ENCODE measurements at places on chromosomes 6 and 20. TPM values are rescaled to one million over a fixed set of nuclear protein-coding genes. Genes with fewer than 3 reads are reported as not detected.
A peak's percentile ranks its signal among the peaks of the same experiment; 100 is the strongest.

DNA sequence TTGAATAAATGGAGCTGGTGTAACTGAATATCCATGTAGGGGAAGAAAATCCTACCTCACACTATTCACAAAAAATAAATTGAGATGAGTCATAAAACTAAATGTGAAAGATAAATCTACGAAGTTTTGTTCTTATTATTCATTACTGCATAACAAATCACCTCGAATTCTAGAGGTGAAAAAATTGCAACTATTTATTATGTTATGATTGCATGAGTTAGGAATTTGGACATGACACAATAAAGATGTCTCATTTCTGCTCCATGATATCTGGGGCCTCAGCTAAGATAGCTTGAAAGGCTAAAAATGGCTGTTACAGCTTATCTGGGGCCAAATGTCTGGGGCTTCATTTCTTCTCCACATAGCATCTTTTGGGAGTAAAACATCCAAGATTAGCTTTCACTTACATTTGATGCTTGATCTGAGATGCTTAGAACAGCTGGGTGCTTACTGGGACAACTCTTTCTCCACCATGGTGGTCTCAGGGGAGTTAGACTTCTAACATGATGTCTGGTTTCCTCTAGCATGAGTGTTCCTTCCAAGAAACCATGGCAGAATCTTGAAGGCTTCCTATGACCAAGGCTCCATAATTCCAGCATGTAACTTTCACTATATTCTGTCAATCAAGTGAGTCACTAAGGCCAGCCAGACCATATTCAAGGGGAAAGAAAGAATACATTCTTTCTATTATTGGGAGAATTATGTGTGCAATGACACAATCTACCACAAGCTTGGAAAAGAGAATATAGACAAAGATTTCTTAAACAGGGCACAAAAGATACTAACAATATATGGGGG lies 30.1 kb downstream of the OR2B6 start:
- no peak for DNase-seq

DNA sequence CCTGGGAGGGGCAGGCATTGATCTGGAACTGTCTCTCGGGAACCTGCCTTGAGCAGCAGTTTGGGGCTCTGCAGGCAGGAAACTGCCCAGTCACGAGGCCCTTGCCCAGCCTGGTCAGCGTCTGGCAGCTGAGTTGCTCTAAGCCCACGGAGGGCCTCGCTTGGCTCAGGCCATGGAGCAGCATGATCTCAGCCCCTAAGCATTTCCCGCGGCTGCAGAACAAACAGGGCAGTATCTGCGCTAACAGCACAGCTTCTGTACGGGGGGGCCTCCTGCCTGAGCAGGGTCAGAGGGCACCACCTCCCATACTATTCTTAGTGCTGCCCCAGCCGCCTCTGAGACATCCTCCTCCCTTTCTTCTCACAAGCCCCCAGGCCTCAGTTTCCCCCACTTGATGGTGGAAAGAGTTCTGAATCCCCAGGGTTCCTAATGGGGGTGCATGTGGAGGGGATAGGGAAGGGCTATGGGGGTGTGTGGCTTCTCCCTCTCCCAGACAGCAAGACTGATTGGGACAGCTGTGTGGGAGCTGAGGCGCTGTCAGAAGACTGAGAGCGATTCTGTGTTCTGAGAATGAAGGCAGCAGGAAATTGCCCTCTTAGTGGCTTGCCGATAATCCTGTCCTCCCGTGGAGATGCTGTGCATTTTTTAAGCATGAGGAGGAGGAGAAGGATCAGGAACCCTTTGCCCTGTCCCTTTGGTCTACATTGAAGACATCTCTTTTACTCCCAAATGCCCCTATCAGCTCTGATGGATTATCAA lies 46.4 kb downstream of the MOCS1 start:
- peak; percentile 73 for DNase-seq

The POU3F2 gene
- polyA plus RNA-seq, result not detected

DNA sequence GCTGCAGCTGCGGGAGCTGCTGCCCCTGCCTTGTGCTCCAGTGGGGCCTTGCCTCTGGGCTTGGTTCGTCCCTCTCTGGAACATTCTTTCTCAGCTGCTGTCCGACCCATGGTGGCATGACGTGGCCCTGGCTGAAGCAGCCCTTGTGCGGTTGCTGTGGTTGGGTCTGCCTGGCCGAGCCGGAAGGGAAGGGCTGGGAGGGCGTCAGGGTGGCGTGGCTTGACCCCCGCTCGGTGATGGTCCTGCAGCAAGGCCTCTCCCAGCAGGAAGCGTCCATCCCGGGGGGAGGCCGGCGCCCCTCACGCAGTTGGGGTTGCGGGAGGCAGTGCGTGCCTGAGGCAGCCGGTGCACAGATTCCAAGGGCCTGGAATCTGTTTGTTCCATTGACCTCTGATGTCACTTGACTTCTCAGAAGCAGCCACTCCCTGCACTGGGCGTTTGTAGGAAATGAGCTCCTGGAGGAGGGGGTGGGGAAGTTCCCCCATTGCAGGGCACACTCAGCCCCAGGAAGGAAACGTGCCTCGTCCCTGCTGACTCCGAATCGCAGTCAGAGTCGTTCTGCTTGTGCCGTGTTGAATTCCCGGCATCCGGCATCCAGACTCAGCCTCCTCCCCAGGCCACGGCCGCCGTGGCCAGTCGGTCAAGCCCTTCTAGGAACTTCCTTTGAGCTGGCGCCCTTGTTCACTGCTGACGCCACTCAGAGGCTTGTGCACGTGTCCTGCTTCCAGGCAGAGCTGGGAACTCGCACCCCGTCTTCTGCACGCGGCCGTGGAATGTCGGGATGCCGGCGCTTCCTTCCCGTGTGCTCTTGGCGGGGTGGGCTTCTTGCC lies 9.7 kb upstream of the TNFRSF6B start:
- DNase-seq, result peak; percentile 74

The TREML1 gene
- polyA plus RNA-seq, result not detected

DNA sequence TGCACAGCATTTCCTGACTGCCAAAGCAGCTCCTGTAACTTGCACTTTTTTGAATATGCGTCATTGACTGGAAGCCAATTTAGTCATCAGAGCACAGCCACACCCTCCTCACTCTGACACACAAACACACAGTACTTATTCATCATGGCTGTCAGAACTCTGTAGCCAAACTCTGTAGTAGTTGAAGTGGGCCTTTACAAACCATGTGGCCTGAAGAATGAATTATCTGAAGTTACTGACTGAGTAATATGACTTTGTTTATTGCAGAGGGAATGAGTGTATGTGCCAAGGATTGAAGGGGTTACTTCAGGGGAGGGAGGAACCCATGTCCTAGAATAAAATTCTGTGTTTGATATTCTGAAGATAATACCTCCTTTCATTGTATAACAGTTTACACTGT lies 102.7 kb downstream of the FIG4 start:
- no peak for DNase-seq

DNA sequence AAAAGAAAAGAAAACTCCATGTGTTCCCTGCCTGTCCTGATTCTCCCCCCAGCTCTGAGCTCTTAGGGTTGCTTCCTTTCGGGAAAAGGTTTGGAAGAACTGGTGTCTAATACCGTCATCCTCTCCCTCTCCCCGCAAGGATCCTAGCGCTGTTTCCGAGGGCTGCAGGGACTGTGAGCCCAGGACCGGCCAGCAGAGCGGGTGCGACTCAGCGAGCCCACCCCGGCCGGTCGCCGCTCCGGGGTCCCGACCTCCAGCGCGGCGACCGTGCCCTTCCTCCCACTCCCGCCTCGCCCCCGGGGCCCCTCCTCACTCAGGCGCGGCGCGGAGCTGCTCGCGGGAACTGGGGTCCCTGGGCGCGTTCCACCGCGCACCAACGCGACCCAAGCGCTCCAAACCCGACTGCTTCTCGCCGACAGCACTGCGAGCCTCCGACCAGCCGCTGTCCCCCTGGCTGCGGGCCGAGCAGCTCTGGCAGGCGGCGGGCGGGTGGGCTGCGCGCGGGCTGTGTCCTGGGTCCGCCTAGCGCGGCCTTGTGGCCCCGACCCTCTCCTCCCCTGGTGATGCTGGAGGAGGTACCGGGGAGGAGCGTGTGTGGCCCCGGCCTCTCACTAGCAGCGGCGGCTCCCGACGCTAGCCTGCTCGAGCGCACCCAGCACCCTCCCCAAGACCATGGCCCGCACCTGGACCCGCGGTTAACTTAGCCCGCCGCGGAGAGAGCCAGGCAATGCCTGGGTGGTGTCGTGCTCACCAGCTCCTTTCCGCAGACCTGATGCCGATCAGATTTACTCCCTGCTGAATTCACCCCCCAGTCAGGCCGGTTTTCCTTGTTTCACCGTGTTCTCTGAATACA lies at the start of gene PLA2G7:
PLA2G7 (minus strand) TSS at position 509 of the 853 bp plus-strand sequence. CDS start 12,484 bp downstream, outside the sequence.
- peak; percentile 82 for DNase-seq

DNA sequence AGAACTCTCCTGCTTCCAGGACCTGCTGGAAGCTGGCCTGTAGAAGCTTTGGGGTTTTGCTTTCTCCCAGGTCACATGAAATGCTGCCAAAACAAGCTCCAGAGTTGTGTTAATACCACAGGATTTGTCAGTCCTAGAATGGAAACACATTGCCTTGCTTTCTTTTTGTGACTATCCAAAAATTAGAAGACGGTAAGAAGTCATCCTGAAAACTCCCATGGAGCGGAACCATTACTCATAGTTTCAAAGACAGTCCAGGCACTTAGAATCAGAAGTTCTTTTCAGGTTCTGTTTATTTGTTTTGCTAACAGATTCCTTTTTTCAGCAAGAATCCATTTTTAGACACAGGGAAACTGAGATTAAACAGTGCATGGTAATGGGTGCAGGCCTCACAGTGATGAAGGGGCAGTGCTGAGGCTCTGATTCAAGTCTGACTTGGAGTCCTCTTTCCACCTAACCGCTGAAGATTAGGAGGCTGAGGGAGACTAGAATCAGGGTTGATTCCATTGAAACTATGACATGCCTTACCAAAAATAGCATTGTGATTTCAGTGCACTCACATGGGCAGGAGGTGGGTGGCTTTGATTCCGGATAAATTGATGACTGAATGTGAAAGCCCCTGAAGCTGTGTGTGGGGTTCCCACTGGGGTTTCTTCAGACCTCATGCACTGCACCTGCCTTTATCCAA lies 72.2 kb upstream of the NAA20 start:
- DNase-seq, result no peak

DNA sequence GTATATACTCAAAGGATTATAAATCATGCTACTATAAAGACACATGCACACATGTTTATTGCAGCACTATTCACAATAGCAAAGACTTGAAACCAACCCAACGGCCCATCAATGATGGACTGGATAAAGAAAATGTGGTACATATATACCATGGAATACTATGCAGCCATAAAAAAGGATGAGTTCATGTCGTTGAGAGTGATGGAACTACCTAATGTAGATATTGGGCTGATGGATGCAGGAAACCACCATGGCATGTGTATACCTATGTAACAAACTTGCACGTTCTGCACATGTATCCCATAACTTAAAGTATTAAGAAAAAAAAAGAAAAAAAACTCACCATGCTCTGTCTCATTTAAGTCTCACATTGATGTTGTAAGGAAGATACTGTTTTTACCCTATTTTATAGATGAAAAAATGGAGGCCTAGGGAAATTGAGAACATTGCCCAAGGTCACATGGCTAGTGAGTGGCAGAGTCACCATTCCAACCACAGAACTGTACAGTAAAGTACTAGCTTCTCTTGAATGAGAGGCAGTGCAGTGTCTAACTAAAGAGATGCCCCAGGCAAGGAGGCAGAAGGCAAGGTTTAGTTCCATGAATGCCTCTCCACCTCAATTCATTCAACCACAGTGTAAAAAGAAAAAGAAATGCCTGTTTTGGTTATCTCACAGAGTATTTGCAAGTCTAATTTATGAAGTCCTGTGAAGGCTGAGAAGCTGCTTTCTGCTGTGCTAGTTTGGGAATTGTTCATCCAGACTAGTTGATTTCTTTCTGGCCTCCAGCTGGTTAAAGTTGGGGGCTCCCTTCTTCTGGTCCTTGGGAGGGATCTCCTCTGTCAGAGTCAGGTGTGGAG lies 68.2 kb downstream of the FIG4 start:
- no peak for DNase-seq

The SAMD10 gene
- 8.5 TPM for polyA plus RNA-seq

The TNFRSF6B gene
- 2.4 TPM for polyA plus RNA-seq

- DNase-seq, result no peak
Observed at GRCh38 chr6:82410151-82410648, 46.6 kb downstream of the TPBG start.

The DZANK1 gene
- 3.9 TPM for polyA plus RNA-seq

GRCh38 chr6:10882657-10883171 lies 873 bp upstream of the GCM2 start:
- DNase-seq, result peak; percentile 34

- DNase-seq, result no peak
Observed at GRCh38 chr6:74967821-74968220, 238.0 kb downstream of the COL12A1 start.

DNA sequence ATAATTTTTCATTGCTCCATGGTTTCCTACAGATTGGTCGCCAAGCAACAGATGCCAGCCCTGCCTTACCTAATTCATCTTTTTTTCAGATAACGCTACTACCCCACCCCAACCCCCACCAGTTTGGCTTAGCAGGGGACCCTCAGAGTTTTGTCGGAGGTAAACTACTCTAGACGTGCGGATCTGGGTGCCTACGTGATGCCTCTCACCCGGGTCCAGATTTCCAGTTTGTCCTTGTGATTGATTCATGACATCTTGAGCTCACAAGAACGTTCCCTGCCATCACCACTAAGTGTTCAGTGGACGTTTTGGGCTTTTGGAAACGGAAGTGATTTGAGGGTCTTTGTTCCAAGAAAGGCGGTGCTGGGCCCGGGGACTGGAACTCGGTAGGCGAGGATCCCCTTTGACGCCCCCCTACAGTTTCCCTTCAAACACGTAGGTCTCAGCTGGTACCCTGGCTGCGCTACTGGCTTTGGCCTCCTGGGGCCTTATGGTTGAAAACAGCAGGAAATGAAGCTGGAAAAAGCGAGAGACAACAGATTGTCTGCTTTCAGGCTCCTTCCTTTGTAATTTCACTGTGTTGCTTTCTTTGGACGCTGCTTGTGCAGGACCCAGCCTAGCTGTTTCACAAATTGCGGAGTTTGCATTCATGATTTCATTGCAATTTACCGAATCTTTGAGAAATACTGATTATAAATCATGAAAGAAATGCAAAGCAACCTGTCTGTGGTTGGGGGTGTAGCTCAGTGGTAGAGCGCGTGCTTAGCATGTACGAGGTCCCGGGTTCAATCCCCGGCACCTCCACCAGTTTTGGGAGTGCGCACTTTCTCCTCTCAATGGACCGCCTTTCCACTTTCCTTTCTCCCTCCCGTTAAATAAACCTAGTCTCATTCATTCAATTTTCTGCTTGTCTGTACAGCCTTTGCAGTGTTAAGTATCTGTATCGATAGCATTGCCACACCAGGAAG lies 81.0 kb downstream of the GPX5 start:
- DNase-seq, result peak; percentile 93

DNA sequence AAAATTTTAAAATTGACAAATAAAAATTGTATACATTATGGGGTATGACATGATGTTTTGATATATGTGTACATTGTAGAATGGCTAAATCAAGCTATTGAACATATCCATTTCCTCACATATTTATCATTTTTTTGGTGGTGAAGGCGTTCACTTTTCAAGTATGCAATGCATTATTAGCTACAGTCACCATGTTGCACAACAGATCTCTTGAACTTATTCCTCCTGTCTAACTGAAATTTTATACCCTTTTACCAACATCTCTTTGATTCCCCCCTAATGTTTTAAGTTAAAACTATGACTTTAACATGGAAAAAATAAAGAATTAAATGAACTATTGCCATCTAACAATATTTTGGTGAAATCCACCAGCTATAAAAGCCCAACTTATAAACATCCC lies 65.2 kb upstream of the UST start:
- no peak for DNase-seq
